GM04503 (cell line): ENCODE measurements at places on chromosomes 11 and 22.

GRCh38 chr11:13668957-13669521 lies 571 bp downstream of the FAR1 start:
- no peak for DNase-seq

- DNase-seq, result no peak
Observed at GRCh38 chr22:40056559-40056958, 61.8 kb downstream of the FAM83F start.

GRCh38 chr11:133107136-133107535 lies 425.2 kb downstream of the OPCML start:
- no peak for DNase-seq

DNA sequence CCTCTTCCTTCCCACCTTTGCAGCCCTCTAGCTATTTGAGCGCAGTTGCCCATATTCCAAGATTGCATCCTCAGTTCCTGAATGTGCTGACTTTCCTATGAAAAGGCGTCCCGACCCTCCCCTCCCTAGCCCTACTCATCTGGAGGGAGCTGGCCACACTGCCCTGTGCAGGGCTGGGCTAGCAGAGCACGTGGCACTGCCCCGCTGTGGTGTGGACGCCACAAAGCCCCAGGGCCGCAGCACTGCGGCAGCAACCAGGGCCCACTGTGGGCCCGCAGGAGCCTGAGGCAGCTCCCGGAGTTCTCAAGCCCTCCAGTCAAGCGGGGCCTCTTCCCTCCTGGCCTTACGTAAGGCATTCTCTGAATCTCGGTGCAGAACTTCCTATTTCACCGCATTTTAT lies 27.6 kb downstream of the B3GAT1 start:
- DNase-seq, result no peak

GRCh38 chr11:77806993-77807392 lies 13.5 kb downstream of the RSF1 start:
- DNase-seq, result no peak

DNA sequence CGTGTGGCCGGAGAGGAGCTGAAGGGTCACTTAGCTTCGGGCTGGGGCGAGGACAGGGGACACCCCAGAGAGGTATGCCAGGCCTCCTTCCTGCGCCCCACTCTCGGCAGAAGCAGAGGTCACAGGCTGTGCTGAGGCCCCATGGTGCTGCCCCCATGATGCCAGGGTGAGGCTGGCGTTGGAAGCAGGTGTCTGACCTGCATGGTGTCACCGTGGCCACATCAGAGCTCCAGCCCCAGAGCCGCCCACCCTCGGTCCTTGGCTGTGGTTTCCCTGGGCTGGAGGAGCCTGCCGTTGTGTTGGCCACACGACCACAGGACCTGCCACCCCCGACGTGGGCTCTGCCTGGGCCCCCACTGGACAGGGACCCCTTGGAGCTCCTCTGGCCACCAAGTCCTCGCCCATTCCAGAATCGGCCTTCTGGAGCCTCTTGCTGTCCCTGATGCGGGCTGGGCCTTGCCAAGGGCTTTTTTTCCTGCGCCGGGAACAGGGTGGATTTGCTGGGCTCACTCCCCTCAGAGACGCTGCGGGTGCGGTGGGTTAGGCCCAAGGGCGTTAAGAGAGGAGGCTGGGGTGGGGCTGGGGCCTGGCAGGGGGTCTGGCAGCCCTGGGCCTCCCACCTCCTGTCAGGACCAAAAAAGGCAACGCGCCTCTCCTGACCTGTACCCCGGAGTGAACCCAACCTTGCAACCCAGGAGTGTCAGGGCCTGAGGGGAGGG lies 8.2 kb upstream of the TSSC4 start:
- DNase-seq, result no peak

- no peak for DNase-seq
Observed at GRCh38 chr11:33842236-33842915, 49.5 kb downstream of the LMO2 start.

DNA sequence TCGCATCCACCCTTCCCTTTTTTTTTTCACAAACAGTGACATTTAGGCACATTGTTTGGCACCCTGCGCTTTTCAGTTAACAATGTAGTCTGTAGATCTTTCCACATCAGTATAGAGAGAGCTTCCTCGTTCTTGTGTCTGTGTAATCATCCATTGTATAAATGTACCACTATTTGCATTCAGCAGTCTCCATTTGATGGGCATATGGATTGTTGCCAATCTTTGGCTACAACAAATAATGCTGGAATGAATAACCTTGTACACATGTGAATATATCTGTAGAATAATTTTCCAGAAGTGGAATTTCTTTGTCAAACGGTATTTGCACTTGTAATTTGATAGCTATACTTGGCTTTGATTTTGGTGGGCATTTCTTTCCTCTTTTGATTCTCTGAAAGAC lies 17.1 kb downstream of the MPEG1 start:
- DNase-seq, result no peak

DNA sequence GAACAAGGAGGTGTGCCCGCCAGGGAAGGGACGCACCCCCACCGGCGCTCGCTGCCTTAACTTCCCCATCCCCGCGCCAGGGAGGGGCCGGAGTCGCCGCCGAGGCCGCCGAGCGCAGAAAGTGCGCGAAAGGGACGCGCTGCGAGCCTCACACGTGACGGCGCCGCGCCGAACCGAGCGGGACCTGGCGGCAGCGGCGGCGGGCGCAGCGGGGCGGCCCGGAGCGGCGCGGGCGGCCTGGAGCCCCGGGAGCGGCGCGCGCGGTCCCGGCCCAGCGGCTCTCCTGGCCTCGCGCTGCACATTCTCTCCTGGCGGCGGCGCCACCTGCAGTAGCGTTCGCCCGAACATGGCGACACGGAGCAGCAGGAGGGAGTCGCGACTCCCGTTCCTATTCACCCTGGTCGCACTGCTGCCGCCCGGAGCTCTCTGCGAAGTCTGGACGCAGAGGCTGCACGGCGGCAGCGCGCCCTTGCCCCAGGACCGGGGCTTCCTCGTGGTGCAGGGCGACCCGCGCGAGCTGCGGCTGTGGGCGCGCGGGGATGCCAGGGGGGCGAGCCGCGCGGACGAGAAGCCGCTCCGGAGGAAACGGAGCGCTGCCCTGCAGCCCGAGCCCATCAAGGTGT lies at the start of gene SORL1:
SORL1 (plus strand) TSS at position 329 of the 623 bp plus-strand sequence; CDS start at position 347, 18 bp downstream.
- DNase-seq, result no peak

GRCh38 chr11:111982019-111982464 lies 43.2 kb upstream of the DLAT start:
- DNase-seq, result no peak

DNA sequence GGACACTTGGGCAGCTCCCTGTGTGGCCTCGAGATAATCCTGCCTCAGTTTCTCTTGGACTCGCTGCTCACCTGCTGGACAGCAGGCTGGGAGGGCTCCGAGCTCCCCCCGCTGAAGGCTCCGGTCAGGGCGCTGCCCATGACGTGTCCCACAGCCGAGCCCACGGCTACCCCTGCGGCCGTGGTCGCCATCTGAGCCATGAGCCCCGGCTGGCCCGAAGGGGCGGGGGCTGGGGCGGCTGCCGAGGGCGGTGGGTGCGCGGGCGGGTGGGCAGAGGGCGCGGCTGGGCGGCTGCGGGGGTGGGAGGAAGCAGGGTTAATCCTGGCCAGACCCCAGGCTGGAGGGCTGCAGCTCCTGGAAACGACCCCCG lies 484 bp downstream of the CHCHD10 start:
- no peak for DNase-seq

DNA sequence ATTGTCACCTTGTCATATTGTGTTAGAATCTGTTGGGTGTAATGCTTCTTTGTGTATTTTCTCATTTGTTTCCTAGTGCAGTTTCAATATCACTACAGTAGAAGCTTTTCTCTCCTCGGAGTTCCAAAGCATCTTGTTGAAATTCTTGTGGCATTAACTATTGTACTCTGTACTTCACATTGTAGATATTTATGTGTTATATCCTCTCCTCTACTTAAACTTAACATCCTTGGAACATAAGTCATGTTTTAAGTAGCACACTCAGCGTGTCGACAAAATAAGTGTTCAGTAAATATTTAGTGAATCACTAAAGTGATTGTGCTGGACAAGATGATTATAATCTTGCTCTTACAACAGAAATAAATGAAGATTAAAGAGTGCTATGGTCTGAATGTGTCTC lies 201.7 kb downstream of the ARHGAP42 start:
- DNase-seq, result no peak

- no peak for DNase-seq
Observed at GRCh38 chr11:95650276-95650675, 139.3 kb downstream of the FAM76B start.

DNA sequence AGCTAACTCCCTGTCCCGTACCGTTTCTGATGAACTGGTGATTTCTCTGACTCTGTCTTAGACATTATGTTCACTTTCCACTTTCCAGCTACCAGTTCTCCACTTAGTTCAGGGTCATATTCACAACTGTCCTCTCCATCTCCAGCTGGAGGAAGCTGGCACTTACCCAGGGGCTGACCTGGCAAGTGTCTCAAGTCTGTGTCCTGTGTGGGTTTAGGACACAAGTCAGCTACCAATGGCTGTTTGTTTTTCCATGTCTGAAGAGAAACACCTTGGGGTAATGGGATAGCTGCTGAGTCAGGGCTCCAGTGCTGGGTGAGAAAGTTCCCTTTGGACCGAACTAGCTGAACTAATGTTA lies 134.4 kb downstream of the CSNK2A3 start:
- no peak for DNase-seq

DNA sequence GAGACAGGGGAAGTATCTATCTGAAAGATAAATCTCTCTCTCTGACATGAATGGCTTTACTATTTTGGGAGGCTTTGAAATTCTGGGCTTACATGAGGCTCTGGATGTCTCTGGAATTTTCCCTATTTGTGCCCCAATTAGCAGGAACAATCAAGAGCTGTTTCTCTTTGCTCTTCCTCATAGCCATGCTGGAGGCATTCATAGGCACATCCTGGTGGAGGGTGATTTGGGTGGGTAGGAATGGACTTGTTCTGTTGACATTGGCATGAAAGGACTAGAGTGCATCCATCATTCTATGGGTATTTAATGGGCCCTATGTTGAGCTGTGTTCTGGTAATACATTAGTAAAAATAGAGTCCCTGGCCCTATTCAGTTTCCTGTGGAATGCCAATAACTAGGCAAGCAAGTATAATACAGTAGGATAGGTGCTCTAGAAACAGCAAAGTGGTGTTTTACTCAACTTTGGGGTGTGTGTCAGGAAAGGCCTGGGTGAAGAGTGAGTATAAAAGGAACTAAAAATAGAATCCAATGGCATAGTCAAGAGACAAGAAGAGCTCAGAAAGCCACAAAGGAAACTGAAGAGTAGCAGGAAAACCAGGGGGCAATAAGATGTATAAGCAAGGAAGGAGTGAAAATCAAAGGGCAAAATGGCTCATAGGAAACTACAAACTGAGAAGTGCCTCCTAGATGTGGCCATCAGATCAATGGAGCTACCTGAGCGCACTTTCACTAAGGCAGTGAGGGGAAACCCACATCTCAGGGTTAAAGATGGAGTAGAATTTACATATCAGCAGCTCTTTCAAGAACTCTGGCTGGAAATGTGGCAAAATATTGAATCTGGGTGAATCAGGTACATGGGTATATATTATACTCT lies 45.0 kb downstream of the CWC15 start:
- no peak for DNase-seq

DNA sequence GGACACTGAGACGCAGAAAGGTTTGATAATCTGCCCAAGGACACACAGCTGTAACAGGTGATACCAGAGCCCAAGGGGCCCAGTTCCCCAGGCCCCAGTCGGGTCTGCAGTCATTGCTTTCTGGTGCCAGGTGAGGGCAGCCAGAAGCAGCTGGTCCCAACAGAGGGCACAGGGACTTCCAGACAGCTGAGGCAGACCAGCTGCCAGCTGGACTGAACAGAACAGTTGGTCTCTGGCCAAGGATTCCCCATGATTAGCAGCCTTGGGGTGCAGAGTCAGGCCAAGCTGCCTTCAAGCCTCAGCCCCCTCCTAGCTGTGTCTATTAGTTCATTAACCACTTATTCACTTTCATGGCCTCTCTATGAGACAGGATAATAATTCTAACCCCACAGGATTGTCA lies 105.6 kb downstream of the RRAS2 start:
- DNase-seq, result no peak

DNA sequence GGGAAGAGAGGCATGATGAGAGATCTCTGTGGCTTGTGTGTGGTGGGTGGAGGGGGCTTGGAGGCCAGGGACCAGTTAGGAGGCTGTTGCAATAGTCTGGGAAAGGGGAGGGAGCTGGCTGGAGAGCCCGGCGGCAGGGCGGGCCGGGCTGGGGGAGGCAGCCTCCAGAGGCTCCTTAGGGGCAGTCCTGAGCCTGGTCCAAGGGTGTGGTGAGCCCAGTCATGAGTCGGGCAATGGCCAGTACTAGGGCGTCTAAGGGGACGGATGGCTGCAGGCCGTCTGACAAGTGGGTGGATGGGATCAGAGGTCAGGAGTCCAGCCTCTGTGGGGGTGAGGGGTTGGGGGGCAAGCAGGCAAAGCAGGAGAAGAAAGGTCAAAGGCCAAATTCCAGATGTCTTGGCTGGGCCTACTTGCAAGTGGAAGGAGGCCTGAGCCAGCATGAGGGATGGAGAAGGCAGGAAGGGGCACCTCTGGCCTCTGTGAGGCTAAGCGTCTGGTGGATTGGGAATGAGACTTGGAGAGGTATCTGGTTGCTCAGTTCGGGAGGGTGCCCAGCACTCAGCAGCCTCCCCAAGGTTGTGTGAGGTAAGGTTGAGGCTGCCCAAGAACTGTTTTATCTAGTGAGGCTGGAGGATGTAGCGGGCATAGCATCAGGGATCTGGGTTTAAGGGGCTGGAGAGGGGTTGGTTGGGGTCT lies 6.0 kb upstream of the CD248 start:
- no peak for DNase-seq

GRCh38 chr22:44261164-44261860 lies 51.4 kb downstream of the SHISAL1 start:
- DNase-seq, result no peak

DNA sequence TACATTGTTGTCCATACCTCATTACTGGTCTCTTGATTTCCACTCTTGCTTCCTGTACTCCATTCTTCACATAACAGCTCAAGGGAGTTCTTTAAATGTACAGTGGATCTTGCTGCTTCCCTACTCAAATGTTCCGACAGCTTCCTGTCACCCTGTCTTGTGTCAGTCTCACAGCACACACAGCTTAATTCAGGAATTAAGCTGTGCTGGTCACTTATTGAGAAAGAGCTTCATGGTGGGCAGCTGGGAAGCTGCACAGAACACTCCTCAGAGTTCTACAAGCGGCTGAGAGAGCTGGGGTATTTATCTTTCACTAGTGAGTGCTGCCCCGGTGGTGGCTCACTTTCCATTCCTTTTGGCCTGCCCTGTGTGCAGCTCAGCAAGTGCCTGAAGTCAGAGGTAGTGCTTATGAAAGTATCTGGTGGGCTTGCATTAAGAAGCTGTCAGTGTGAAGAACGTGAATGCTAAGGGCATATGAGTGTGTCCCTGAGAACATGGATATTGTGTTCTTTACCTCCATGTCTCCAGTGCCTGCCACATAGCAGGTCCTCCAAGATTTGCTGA lies 48.7 kb downstream of the KCNQ1OT1 start:
- no peak for DNase-seq

DNA sequence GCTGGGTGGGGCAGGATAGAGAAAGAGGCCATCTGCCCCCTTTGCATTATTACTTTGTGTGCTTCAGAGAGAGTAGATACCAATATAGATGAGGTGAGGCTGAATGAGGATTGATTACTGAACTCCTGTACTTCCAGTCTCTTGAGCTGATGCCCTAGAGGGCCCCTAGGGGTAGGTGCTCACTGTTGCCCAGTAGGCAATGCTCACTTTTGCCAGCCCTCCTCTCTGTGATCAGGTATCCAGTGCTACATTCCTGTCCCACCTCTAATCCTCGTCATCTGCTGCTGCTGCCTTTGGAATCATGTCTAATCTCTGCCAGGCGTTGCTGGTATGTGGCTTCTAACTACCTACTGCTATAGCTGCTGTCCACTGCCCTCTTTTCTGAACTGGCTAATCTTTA lies 57.2 kb downstream of the CCDC83 start:
- no peak for DNase-seq

GRCh38 chr22:42863349-42863961 lies 6.4 kb upstream of the ARFGAP3 start:
- DNase-seq, result peak; percentile 27

- DNase-seq, result no peak
Observed at GRCh38 chr11:42576318-42576717, 735.5 kb upstream of the API5 start.
